Stimulated activated CD8-positive, alpha-beta memory T cell treated with anti-CD3 and anti-CD28 coated beads, Interleukin-2, amount 100 ng/mL, for 1 hour (primary cell): ENCODE measurements at places on chromosomes 1 and 21.
A peak's percentile ranks its signal among the peaks of the same experiment; 100 is the strongest.

- DNase-seq = no peak
Measured at GRCh38 chr1:160047111-160047991, 15.6 kb upstream of the PIGM start.

DNA sequence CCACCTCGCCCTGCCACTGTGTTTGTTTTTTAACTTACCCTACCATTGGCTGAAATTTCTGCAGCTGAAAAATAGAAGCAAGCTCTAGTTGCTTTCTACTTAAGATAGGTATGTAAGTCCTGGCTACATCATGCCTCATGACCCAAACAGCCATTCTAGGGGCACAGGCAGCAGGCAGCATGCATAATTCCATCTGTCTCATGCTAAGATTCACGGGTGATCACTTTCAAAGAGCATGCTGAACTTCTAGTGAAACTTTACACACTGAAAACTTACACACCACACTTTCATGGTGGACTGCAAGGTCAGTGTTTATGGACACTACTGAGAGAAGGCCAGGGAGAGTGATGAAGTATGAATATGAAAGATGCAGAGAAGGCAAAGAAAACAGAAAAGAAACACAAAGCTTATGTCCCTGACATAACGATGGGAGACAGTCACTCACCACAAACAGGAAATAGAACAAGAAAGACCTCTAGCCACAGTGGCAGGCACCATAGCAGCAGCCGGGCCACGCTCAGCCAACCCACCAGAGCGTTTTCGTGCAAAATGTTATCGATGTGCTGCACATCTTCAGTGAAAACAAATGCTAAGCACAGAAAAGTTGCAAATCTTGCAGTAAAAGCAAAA lies 102.3 kb upstream of the TIAM1 start:
- DNase-seq = peak; percentile 6

DNA sequence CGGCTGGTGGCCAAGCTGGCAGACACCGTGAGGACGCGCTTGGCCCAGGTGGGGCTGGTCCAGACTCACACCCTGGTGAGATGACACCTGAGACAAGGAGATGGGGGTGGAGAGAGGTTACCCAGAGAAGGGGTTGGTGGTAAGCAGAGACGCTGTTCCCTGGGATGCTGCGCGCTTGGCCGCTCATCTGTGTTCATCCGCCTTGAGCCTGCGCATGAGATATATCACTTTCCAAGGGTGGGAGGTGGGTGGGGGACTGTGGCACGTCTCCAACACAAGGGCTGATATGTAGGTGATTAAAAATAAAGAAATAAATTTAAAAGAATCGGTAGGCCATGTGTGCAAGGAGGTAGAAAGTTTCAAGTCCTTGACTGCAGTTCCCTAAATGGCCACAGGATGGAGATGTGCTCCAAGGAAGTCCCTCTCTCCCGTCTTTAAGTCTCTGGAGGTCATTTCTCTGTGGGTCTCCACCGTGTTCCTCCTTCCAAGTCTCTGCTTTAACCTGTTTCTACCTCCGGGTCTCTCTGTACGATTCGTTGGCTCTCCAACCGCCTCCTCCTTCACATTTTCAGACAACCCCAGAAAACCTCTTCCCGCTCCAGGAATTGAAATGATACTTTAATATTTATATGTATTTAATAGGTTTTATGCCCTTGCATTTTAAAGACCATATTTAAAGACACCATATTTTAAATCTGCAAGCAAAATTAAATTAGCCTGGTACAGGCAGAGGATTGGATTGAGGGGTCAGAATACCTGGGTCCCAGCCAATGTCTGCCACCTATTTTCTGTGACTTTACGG lies 4.5 kb downstream of the TTC24 start:
- peak; percentile 43 for DNase-seq

DNA sequence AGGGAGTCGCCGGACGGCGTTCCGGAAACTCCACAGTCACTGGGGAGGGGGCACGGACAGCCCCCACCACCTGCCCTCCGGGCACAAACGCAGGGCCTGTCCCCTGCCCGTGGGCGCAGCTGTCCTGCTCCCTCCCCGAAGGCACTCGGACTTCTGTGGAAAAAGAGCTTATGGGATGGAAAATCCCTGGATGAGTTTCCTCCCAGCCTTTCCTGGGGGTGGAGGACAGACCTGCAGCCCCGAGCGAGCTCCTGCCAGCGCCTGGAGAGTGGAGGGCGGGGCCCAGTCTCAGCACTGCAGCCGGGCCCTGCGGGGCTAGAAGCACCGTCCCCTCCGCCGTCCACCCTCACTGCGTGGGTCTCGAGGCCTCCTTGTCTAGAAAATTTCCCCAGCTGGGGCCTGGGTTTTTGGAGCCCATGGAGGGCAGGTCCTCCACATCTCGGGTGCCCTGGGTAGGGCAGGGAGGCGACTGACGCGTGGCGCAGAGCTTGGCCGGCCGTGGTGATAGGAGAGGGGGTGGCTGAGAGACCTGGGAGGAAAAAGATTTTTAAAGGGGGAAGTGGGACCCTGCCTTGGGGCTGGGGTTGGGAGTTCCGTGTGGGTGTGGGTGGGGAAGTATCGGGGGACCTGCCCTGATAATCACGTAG lies 6.4 kb upstream of the COL6A1 start:
- no peak for DNase-seq

- DNase-seq = no peak
Measured at GRCh38 chr1:92515796-92516201, 29.1 kb upstream of the GFI1 start.

DNA sequence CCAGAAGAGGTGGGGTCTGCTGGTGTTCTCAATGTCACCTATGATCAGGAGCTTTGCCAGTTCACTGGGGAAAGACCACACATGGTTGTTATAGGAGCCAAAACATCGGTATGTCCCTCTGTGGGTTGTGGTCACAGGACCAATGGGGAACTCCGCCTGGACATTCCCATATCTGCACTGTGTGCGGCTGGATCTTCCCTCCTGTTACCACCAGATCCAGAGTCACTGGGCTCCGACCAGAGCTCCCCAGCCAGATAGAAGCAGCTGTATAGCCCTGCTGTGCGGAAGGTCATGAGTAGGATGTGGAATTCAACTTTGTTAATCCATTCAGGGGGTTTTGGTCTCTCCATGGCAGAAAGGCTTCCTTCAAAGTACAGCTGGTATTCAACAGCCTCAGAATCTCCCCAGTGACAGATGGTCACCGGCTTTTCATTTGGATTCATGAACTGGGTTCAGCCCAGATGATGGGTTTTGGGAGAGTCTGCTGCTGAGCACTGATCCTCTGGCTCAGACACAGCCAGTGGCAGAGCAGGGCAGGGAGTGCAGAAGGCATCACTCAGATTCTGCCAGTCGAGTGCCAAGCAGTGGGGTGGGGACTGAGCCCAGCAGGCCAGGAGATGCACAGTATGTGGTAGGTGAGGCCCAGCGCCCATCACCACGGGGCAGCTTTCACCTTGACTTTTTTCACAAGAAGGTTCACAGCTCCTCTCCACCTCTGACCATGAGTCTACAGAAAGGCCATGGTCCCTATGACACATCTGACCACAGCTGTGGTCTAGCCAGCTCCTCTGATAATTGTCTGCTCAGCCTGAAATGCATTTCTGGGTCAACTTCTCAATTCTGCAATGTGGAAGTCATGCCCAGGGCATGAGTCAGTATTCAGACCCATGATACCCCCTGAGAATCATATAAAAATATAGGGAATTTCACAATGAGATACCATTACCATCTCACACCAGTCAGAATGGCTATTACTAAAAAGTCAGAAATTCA lies 2.9 kb upstream of the SHCBP1L start:
- DNase-seq = no peak

DNA sequence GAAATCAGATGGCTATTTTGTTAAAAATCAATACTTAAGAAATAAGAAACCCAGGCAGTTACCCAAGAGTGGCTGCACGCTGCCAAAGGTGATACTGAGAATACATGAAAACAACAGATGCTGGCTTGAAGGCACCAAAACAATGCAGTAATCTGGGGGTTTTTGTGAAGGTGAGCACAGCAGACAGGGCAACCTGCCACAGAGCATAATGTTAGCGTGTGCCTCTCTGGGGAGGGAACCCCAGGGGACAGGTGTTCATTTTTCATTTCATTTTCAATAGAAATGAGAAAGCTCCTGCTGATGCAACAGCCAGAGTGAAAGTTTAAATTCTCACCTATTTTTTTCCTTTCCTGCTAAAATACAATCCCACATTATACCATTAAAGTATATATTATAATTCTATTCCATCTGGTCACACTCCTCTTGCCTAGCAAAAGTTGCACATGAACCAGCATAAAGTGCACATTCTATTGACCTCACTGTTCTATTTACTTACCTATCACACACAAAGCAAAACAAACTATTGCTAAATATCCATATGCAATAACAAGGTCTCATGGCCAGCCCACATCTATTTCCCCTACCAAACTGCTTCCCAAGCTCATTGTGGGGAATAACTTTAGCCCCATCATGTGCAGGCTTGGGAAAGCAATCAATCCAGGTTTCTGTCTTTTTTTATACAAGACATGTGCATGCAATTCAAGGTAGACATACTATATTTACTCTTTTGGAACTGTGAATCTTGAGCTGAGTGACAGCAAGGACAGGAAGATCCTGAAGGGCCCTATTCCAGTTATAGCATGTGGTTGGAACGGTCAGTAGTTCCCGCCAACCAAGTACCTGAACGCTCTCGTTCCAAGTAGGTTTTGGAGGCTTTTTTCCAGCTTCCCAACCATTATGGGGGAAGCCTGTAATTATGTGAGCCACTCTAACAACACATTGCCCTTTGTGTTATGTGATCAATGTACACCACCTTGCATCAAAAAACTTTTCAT lies 173.6 kb downstream of the RERE start:
- no peak for DNase-seq

DNA sequence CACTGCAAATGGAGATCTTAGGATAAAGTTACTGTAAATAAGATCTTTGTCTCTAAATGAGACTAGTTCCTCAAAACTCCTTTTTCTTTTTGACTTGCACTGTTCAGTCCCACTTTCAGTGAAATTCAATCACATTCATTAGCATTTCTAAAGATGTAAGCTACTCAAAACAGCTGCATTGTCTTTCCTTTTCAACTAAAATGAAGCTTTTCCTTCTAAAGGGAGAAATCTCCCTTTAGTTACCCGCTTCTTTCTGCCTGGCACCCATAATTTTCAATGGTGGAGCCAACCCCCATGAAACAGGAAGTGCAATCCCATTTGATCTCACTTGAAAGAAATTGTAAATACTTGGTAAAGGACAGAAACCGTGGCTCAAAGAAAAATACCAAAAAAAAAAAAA lies 387.4 kb upstream of the PKN2 start:
- DNase-seq = no peak

DNA sequence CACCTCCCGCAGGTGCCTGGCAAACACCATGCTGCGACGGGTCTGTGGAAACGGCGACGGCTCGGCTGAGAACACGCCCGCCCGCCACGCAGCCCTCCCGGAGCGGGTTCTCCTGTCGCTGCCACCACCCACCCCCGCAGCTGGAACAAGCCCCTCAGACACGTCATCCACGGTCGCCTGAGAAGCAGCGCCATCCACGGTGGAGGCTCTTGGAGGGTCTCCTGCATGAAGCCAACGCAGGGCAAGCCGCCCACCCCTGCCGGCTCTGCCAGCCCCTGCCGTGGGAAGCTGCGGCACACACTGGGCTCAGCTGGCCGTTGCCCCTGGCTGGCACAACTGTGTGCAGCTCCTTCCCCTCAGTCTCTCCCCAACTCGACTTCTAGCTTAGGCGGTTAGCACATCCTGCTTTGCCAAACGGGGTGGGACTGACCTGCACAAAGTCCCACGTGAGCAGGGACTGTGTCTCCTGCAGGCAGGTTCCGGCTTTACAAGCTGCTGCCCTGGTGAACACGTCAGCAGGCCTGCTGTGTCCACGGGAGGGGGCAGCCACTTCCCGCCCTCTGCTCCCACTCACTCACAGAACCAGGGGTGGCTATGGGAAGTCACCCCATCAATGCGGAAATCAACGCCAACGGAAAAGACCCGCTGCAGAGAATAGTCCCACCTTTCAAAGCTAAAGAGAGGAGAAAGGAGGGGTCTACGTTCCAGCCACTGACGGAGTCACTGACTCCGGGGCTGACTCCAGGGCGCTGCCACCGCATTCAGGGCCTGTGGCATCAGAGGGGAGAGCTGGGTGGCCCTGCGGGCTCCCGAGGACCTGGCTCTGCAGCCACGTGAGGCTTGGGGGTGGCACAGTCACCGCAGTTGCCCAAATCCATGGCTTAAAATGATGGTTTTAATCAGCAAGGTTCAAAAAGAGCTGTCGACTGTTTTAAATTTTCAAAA lies 10.3 kb downstream of the POFUT2 start:
- no peak for DNase-seq
